ENCODE measurements at places on chromosomes 16 and 17.
A peak's percentile ranks its signal among the peaks of the same experiment; 100 is the strongest.

GRCh38 chr17:74454197-74455024 lies 12.0 kb upstream of the CD300A start:
- DNase-seq = peak; percentile 86

DNA sequence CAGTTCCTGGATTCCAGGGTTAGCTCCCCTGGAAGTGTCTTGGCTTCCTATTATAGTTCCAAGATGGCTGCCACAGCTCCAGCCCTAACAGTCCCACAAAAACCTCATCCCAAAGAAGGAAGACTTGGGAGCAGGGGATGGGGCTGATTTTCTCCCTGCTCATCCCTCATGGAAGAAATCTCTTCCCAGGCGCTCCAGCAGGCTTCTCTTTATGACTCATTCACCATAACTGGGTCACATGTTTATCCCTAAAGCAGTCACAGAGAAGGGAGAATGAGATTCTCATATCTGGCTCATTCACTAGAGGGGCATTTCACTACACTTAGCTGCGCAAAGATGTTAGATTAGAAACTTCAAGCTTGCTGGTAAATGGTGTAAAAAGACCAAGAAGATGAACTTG lies 206.5 kb upstream of the IRX3 start:
- no peak for DNase-seq

DNA sequence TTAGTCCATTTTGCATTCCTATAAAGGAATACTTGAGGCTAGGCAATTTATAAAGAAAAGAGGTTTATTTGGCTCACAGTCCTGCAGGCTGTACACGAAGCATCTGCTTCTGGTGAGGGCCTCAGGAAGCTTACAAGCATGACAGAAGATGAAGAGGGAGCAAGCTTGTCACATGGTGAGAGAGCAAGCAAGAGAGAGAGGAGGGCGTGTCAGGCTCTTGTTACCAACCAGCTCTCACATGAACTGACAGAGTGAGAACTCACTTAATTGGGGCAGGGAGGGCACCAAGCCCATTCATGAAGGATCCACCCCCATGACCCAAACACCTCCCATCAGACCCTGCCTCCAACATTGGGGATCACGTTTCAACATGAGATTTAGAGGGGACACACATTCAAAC lies 1.6 kb downstream of the CHCT1 start:
- DNase-seq = no peak

DNA sequence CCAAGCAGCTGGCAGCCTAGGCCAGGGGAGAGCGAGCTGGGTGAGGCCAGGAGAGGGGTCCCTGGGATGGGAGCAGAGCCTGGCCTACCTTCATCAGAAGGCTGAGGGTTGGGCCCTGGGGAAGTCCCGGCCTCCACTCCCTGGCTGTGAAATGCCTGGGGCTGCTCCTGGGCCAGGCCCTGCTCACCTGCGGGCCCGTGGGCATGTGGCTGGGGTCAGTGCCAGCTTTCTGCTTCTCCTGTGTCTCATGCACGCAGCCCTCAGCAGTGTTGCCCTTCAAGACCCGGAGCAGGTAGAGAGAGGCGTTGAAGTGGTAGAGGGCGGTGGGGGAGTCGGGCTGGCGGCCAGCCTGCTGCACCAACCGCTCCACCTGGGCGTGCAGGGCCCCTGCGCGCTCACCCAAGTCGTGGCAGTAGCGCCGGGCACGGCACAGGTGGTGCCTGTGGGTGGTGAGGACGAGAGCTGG lies 12.4 kb downstream of the MYBBP1A start:
- DNase-seq = no peak

DNA sequence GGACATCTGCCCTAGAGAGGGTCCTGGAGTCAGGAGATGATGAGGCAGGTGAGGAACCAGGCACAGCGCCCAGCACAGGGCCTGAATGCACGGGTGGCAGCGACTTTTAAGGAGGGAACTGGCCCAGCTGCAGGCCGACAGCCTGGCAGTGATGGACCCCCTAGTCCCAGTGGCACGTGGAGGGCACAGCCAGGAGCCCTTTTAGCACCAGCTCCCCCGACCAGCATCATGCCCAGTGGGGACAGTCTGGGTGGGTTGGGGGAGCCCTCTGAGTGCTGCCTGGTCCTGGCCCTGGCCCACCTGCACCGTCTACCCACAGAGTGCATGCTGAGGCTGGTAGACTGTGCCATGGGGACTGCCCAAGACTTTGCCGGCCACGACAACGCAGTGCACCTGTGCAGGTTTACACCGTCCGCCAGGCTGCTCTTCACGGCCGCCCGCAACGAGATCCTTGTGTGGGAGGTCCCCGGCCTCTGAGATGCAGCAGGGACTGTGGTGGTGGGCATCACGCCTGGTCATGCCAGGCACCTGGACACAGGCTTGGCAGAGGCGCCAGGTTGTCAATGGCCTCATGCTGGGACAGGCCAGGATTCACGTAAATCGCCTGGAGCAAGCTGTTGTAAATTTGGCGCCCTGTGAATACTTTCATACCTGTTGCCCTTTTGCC lies 686 bp upstream of the RHOT2 start:
- no peak for DNase-seq

DNA sequence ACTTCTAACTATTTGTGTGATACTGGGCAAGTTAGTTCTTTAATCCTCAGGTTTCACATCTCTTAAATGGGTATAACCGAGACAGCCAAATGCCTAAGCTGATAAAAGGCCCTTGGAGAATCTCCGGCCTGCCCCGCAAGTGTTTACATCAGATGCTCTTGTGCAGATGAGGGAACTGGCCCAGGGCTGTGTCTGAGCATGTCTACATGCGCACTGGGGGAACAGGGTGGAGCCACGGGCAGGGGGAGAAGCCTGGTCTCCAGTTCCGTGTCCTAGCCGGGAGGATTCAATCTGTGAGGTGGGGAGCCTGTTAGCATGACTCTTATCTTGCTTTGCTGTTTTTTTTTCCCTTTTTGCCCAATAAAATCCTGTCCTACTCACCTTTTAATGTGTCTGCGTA lies 222.9 kb downstream of the CDH8 start:
- DNase-seq = no peak

GRCh38 chr17:29906969-29907368 lies 23.1 kb downstream of the SSH2 start:
- DNase-seq = no peak
